ENCODE measurements at places on chromosomes 6 and 20.
A peak's percentile ranks its signal among the peaks of the same experiment; 100 is the strongest.

GRCh38 chr6:24991810-24992467 is 56.2 kb upstream of the RIPOR2 start:
- DNase-seq: no peak

- peak; percentile 74 for DNase-seq
These were observed 33.2 kb upstream of the AKAP7 start for GRCh38 chr6:131101911-131102680.

- no peak for DNase-seq
These were observed 180.9 kb downstream of the KIF16B start for GRCh38 chr20:16392346-16392745.

DNA sequence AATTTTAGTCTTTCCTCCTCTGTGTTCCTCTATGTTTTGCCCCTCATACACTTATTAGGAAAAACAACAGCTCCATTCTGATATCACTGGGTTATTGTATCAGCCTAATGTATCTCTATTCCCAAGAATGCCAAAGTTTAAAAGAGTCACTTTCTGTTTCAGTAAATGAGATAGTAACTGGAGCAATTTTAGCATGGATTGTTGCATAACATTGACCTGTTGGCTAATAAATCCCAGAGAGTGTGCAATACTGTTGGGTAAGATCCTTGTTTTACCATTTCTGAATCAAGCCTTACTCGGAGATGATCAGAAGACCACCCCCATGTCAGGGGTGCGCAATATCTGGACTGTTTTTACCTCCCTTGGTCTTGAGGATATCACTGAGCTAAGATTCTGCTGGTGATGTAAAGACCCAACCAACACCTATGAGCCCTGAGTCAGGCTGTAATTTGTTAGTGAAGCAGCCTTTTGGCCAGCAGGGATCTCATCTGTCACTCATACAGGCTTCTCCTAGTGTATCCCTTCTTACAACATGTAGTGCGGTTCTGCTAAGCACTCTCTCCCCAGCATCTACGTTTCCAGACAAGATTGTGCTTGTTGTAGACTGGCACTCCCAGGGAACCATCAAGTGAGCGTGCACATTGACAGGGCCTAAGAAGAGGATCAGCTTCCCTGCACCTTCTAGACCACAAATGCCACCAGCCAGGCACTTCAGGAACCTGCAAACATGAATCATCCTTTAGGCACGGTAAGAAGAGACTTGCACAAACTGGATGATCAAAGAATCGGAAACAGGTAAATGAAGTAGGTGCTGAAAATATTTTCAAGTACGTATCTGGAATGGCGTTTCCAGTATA is 11.5 kb upstream of the IPCEF1 start:
- DNase-seq: no peak

All from astrocyte (in vitro differentiated cells and primary cell).